Esophagus squamous epithelium (tissue), 5 donors: ENCODE measurements at places on chromosomes 13 and 19.

DNA sequence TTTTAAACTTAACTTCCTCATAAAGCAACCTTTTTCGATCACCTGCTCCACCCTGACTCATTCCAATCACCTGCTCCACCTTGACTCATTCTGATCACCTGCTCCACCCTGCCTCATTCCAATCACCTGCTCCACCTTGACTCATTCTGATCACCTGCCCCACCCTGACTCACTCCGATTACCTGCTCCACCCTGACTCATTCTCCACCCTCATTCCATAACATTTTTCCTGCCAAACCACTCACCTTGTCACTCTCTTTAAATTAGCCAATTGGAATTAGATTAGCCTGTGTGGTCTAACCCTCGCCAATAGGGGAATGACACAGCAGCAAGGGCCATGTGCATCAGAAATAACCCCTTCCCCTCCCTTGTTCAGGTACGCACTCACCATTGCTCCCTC, 31.9 kb upstream of the ZNF83 start:
- DNase-seq: no peak

- DNase-seq: no peak
Measured at GRCh38 chr19:46725036-46725820, 8.3 kb upstream of the PRKD2 start.

DNA sequence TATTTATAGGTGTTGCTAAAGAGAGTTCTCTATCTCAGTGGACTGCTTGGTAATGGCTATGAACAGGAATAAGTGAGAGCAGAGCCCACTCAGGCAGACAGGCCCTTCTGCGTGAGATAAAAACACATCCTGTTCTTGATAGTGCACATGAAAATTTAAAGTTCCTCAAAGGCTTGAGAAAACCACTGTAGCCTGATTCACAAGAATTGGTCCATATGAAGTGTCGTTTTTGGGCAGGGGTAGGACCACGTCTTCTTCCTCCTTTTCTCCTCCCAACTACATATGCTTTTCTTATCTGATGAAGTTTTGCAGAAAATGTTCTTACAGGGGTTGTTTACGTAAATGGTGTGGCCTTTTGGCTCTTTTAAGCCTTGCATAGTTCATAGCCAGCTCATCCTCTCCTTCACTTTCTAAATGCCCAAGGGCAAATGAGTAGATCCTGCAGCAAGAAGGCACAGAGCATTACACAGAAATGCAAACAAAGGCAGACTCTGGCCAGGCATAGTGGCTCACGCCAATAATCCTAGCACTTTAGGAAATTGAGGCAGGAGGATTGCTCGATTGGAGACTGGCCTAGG, 53.8 kb downstream of the RNF6 start:
- no peak for DNase-seq

GRCh38 chr19:14475251-14476073, at the start of gene PTGER1:
Gene PTGER1 (minus strand): TSS chr19:14475354. CDS start chr19:14474320, 1,034 bp downstream.
- no peak for DNase-seq

DNA sequence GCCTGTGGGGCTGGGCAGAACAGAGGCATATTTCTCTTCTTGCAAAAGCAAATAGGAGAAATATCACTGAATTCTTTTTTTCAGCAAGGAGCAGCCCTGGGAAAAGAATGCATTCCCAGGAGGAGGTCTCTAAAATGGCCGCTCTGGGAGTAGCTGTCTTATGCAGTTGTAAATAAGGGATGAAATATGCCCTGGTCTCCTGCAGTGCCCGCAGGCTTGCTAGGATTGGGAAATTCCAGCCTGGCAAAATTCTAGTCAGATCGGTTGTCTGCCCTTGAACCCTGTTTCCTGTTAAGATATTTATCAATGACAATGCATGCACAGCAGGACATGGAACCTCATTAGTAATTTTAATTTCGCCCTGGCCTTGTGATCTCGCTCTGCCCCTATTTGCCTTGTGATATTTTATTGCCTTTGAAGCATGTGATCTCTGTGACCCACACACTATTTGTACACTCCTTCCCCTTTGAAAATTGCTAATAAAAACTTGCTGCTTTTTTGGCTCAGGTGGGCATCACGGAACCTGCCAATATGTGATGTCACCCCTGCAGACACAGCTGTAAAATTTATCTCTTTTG, 1993.2 kb downstream of the PCDH9 start:
- no peak for DNase-seq

DNA sequence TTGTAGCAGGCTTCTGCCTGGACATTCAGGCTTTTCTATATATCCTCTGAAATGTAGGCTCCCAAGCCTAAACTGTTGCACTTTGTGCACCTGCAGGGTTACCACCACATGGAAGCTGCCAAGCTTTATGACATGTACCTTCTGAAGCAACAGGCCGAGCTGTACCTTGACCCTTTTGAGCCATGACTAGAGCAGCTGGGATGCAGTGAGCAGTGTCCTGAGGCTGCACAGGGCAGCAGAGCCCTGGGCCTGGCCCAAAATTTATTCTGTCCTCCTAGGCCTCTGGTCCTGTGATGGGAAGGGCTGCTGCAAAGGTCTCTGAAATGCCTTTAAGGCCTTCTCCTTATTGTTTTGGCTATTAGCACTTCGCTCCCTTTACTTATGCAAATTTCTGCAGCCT, 23.5 kb upstream of the CD177 start:
- DNase-seq: no peak
